Left ventricle myocardium superior (tissue), 1 donor: ENCODE measurements at places on chromosomes 13 and 19. TPM values are rescaled to one million over a fixed set of nuclear protein-coding genes. Genes with fewer than 3 reads are reported as not detected.
A peak's percentile ranks its signal among the peaks of the same experiment; 100 is the strongest.

DNA sequence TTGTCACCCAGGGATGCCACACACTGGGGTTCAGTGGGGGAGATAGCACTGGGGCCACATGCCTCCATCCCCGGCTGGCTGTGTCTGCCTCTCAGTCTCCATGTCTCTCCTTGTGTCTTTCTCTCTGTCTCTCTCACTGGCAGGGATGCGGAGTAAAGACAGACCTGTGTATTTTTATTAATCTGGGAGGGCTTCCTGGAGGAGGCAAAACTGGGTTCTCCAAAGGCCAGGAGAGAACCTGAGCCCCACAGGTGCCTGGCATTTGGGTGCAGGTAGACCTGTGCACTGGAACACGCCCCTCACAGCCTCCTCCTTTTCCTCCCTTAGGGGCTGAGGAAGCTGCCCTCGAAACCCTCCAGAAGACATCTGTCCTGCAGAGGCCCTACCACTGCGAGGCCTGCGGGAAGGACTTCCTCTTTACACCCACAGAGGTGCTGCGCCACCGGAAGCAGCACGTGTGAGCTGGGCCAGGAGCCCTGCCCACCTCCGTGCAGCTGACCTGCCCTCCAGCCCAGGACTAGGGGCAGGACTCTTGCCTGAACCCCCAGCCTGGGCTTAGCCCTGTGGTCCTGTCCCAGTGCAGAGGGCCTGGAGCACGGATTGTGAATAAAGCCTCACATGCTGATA, 32.7 kb downstream of the DHX34 start:
- DNase-seq, result peak; percentile 46

DNA sequence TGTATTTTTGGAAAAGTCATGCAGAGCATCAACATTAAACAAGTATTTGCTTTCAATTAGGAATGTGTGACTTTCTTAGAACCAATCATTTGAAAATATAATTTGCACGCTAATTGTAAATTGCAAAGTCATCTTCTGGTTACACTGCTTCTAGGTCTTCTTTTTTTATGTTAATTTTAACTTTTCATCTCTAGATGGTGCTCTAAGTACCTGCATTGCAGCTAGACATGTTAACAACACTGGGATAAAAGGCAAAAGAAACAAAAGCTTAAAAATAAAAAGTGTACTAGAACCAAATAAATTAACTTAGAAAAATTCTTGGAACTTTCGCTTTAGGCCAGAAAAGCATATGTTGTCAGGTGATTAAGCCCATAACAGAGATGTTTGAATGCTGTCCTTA, 2758.2 kb downstream of the PCDH9 start:
- no peak for DNase-seq

GRCh38 chr13:49348751-49349150, 95.1 kb downstream of the CAB39L start:
- no peak for DNase-seq

DNA sequence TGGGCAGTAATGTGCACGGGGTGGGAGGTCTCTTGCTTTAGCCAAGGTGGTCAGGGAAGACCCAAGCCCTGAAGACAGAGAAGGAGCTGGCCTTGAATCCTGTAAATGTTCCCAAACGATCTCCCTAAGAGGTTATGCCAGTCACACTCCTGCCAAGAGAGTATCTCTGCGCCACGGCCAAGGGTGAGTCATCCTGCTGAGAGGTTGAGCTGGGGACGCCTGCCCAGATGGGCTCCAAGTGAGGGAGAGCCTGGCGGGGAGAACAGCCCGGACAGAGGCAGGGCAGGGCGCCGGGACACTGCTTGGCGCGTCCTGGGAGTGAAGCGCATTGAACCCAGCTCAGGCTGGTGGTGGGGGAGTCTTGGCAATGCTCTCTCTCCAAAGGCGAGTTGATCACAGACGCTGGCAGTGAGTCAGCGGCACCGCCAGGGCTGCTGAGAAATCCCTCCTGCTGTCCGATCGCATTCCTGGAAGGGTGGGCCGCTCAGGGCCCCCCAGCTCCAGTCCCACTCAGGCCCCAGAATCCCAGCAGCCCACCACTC, 16.4 kb downstream of the SULT2B1 start:
- peak; percentile 93 for DNase-seq

GRCh38 chr19:39918183-39918651, 16.2 kb downstream of the FCGBP start:
- no peak for DNase-seq

- DNase-seq, result no peak
Observed at GRCh38 chr13:73169971-73170370, 111.2 kb downstream of the KLF5 start.

DNA sequence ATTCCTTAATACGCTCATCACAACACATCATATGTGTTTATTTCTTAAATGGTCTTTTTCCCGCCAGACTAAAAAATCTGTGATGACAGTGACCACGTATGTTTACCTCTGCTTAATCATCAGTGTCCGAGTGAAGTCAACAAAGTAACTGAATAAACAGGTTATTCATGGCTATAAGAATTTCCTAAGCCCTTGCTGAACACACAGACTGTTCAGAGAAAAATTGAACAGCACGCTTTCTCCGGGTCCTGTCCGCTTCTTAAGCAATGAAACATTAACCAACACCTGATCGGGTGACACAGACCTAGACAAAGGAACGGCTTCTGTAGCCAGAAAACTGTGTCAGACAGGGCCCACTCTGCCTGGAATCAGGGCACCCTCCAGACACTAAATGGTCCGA, 14.3 kb downstream of the SAFB2 start:
- DNase-seq, result no peak

IQCN gene
- total RNA-seq, result 0.57 TPM

NDUFA7 gene
- 134 TPM for total RNA-seq

EPSTI1 gene
- total RNA-seq, result 3.0 TPM
